Spleen (tissue), 13 donors: ENCODE measurements at places on chromosomes 4 and X. TPM values are rescaled to one million over a fixed set of nuclear protein-coding genes. Genes with fewer than 3 reads are reported as not detected.

The HCCS gene
- total RNA-seq, result 14.2 TPM

The DUSP9 gene
- total RNA-seq, result 0.17 TPM

The REELD1 gene
- 0.47 TPM for total RNA-seq

The CDKL2 gene
- 0.40 TPM for total RNA-seq

The VAMP7 gene
- 53.2 TPM for total RNA-seq

The SPACA5 gene
- not detected for total RNA-seq

The SH3BGRL gene
- total RNA-seq, result 169 TPM

The ESX1 gene
- not detected for total RNA-seq

The UNC5C gene
- 13.1 TPM for total RNA-seq

The STARD8 gene
- 19.4 TPM for total RNA-seq

The ARMCX2 gene
- 40.9 TPM for total RNA-seq
